ENCODE measurements at places on chromosomes 6 and 20.

- no peak for DNase-seq
Observed at GRCh38 chr20:20551409-20551808, 161.0 kb downstream of the RALGAPA2 start.

- DNase-seq = no peak
Observed at GRCh38 chr20:8858181-8858787, 210.6 kb upstream of the PLCB4 start.

- DNase-seq = no peak
Observed at GRCh38 chr20:528923-529604, 14.5 kb downstream of the CSNK2A1 start.

- no peak for DNase-seq
Observed at GRCh38 chr20:33158637-33159385, 9.1 kb upstream of the BPIFA2 start.

GRCh38 chr20:49677777-49678758 lies 35.6 kb downstream of the B4GALT5 start:
- DNase-seq = no peak

- DNase-seq = no peak
Observed at GRCh38 chr6:78397499-78397898, 469.9 kb upstream of the IRAK1BP1 start.

- no peak for DNase-seq
Observed at GRCh38 chr6:158069800-158070195, 88.1 kb downstream of the SYNJ2 start.

- no peak for DNase-seq
Observed at GRCh38 chr20:44896583-44896982, 11.1 kb downstream of the YWHAB start.

DNA sequence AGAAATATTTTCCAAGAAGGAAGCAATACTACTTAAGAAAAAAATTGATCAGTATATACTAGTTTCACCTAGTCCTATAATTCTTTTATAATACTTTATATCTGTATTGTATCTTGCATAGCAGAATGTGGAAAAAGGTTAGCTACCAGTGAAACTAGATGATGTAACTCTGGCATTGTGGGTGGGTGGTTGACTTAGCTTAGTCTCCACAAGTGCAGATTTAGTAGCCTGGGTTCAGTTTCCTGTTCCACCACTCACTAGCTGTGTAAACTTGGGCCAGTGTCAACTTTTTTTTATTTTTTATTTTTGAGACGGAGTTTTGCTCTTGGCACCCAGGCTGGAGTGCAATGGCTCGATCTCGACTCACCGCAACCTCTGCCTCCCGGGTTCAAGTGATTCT lies 2.0 kb downstream of the MUC21 start:
- no peak for DNase-seq

DNA sequence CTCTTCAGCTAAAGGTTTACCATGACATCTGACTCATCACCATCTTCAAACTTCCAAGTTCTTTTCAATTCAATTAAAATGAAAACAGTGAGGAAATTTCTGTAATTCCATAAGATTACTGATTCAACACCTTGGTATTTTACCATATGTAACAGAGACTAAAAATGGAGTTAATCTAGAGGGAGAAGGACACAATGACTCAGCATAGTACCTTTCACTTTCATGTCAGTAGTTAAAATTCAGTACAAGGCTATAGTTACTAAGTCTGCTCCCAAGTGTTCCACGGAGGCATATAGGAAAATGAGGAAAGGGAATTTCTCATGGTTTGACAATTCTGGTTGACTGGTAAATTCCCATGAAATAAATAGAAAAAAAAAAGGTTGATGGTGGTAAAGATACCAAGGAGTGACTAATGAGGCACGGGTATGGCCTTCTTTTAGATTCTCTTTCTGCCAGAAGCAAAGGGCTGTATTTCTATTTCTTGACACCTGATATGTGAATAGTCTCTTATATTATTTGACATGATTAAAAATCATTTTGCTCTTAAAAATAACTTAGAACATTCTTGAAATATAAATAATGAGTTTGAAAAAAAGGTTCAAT lies 526.7 kb upstream of the ADGRB3 start:
- DNase-seq = no peak

DNA sequence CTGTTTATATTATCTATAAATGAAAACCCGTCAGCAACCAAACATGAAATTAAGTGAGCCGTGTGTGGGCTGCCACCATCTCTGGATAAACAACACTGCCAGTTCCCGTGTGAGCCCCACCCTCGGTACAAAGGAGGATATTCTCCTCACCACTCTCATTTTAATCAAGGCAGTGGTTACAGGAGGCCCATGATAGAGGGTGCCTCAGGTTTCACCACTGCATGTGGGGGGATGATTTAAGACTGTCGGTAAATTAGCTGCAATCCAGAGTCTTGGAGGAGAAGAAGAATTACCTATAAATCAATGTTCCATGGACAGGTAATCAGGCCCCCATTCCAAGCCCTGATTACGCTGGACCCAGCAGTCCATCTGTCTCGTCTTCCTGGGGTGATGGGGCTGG lies 361.6 kb upstream of the SULF2 start:
- DNase-seq = no peak

DNA sequence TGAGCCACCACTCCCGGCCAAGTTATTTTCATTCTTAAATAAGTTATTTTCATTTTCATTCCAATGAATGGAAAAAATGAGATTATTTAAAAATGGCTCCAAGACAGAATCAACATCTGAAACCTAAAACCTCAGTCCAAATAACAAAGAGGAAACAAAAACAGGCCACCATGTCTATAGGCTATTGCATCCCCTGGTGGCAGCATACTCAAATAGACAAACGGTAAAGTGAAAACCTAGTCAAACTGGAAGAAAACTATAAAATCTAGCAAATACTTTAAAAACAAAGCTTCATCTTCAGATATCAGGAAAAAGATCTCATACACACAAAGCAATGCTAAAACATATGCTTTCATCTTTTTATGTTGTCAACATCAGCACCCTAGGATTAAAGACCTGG lies 20.9 kb downstream of the IL17A start:
- no peak for DNase-seq

- no peak for DNase-seq
Observed at GRCh38 chr6:87421576-87421975, 13.8 kb downstream of the CFAP206 start.

DNA sequence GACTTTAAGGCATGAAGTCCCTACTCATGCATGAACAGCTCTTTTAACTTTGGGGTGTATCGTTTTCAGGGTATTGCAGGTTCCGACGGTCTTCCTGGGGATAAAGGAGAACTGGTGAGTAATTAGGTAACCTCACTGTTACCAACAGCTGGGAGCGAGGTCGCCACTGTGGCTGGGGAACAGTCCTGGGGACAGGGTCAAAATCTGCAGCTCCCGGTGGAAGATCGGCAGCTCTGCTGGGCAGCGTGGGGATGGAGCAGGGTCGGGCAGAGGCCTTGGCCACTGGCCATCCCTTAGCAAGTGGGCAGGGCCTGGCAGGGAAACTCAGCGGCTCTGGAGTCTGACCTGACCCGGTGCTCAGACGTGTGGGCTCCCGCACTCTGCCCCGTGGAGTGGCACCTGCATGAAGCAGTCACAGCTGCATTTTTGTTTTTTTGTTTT lies 16.1 kb downstream of the COL9A3 start:
- DNase-seq = no peak

DNA sequence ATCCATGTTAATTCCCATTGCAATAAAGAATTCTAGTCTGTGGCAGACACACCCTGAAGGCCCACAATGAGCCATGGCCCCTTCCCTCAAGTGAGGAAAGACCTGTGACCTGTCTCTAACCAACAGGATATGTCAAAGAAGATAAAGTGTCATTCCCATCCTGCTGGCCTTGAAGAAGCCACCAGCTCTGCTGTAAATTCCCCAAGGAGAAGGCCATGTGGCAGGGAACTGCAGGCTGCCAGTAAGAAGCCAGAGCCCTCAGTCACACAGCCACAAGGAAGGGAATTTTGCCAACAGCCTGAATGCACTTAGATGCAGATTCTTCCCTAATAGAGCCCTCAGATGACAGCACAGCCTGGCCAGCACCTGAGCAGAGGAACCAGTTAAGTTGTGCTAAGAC lies 24.8 kb downstream of the VIP start:
- no peak for DNase-seq

DNA sequence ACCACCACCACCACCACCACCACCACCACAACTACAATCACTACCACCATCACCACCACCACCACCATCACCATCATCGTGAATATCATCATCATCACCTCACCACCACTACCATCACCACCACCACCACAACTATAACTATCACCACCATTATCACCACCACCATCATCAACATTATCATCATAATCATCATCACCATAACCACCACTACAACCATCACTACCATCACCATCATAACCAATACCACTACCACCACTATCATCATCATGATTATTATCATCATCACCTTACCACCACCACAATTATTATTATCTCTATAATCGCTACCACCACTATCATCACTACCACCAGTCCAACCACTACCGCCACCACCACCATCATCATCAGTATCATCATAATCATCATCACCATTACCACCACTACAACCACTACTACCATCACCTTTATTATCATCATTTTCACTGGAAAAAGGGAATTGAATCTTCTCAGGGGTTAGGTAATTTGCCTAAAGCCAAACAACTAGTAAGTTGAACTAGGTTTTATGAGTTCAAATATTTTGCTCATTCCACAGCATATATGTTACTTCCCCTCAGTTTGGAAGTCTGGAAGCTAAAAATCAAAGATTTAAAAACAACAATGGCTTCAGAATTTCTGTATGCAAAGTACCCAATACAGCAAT lies 8.3 kb downstream of the RIPOR2 start:
- no peak for DNase-seq

GRCh38 chr20:38197619-38198018 lies 32.5 kb upstream of the TGM2 start:
- DNase-seq = no peak

DNA sequence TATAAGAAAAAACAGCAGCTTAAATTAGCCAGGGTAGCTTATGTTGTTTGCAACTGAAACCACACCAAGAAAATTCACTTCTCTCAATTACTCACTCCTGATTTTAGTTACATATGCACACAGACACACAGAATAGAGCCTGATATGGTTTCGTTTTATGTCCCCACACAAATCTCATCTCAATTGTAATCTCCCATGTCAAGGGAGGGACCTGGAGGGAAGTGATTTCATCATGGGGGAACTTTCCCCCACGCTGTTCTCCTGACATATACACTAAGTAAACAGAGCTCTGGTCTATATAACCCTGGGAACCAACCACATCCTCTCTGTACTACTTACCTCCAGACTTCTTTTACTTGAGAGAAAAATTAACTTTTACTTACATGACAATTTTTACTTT lies 9.8 kb downstream of the OR12D1 start:
- DNase-seq = no peak

DNA sequence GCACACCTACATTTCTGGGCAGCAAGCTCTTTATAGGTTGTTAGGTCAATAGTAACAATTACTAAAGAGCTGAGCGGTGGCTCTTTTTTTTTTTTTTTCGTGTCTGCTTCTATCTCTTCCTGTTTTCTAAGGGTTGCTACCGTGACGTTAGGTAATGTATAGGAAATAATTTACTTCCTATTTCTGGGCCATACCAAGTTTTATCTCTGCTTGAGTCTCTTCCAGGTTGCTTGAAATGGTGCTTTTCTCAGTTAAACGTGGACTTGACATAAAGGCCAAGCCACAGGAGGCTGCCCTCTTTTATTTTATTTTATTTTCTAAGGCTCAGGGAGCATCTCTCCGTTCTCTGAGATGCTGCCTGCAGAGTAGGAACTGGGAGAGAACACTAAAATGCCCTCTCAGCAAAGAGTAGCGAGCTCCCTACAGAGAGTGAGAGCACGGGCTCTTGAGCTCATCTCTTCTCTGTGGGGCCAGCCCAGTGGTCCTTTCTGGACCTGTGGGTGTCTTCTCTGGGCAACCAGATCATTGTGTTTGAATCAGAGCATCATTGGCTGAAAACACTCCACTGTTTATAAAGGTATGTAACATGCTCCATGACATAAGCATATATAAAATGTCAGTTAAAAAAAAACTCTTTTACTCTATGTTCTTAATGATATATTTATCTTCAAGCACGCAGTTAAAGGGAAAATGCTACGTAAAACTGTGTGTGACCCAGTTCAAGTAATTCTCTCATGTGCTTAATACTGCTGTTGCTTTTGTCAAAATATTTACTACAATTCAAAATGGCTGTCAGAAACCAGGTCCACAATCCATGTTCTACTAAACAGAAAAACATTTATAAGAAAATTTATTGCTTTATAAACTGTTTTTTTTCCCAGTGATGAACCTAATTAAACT lies at the start of gene ZNF831:
TSS of gene ZNF831 (plus strand) at position 191 of the 900 bp plus-strand sequence. CDS start 27,199 bp downstream, outside the sequence.
- DNase-seq = no peak

- no peak for DNase-seq
Observed at GRCh38 chr6:163132050-163132750, 282.3 kb upstream of the QKI start.

DNA sequence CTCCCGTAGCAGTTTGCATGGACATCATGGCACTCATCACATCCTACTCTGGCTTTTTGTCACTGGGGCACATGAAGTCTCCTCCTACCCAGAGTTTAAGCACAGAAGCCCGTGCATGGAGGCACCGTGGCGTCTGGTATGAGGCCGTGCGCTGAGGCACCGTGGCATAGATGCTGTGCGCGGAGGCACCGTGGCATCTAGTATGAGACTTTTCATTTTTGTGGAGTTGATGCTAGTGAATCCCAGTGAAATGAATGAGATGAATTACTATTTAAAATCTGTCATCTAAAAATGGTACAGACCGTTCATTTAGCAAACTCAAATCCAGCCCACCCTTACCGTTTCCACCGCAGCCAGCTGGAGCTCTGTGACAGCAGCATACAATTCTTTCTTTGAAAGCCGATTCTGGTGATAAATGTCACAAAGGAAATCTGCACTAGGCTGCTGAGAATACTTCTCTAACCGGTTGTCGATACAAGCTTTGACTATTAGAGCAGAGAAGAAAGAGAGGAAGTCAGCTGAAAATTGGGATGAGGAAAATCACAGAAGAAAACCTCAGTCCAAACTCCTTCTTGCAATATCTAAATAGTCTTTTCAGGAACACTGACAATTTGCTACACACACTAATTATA lies 11.3 kb downstream of the CYP24A1 start:
- DNase-seq = no peak

DNA sequence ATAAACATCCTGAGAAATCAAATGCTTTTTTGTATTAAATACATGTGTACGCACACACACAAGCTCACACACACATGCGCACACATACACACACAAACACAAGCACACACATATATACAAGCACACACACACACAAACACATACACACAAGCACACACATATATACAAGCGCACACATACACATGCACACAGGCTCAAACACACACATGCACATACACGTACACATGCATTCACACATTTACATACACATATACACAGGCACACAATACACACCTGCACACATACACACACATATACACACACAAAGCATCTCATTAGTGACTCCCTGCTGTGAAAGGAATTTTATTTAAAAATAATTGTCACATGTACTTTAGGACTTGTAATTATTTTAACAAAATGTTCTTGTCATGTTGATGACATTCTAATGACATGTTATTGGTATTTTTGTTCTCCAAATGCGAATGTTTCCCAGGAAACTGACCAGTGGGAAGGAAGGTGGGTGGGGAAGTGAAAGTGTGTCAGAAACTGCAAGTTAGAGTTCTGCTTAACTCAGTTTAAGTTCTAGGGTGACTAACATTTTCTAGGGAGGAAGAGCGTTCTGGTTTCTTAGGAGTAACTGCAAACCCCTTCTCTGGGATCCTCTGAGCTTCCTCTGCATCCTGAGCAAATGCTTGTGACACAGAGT lies 113.9 kb upstream of the ZNF217 start:
- DNase-seq = no peak

- DNase-seq = no peak
Observed at GRCh38 chr6:137894779-137895385, 27.8 kb downstream of the TNFAIP3 start.

Measured in stimulated activated CD8-positive, alpha-beta memory T cell treated with anti-CD3 and anti-CD28 coated beads, Interleukin-15, amount 100 ng/mL, for 4 hours (primary cell).